Activated CD4-positive, alpha-beta T cell treated with anti-CD3 and anti-CD28 coated beads, Interleukin-2, amount 50 U/mL, for 24 hours (primary cell): ENCODE measurements at places on chromosomes 1 and 21.

- DNase-seq, result no peak
Observed at GRCh38 chr1:7921796-7922195, 18.8 kb downstream of the TNFRSF9 start.

- no peak for DNase-seq
Observed at GRCh38 chr1:229432905-229433304, 989 bp downstream of the ACTA1 start.

GRCh38 chr1:185676969-185677368 lies 57.2 kb upstream of the HMCN1 start:
- no peak for DNase-seq

- no peak for DNase-seq
Observed at GRCh38 chr1:36625935-36626310, 143.2 kb upstream of the CSF3R start.
